ENCODE measurements at places on chromosomes 5 and 9.

DNA sequence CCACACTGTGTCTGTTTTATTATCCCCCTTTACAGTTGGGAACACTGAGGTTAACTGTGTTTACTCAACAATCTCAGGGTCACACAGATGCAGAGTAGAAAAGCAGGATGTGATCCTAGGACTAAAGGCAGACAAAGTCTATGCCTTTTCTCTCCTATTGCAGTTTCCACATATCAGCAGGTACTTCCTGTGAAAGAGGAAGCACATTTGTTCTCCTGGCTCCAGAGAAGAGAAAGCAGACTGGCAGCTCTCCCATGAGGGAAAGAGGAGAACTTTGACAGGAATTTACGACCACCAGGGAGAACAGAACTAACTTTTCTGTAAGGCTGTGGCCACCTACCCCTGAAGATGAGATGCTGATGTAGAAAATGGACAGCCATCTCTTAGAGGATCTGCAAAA is 84.2 kb upstream of the TNC start:
- no peak for DNase-seq

- no peak for DNase-seq
Measured at GRCh38 chr5:26872337-26872736, 166.0 kb downstream of the CDH9 start.

DNA sequence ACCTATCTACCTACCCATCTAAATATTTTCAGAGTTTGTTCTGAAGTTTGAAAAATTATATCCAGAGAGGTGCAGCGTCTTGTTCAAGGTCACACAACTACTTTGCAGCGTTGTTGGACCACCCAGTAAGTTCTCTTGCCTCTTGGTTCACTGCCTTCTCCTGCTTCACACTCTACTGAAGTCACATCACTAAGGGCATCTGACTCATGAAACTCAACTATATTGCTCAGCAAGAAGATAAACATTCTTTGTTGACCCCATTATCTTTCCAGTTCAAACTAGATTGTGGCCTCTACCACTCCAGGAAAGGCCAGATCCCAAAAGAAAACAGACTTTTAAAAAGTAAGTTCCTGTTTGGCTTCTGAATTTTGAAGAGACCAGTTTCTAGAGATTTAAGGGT is 326.9 kb downstream of the SLIT3 start:
- DNase-seq = no peak

GRCh38 chr5:115602591-115603125 is 379 bp upstream of the TICAM2 start:
- DNase-seq = peak; percentile 33

DNA sequence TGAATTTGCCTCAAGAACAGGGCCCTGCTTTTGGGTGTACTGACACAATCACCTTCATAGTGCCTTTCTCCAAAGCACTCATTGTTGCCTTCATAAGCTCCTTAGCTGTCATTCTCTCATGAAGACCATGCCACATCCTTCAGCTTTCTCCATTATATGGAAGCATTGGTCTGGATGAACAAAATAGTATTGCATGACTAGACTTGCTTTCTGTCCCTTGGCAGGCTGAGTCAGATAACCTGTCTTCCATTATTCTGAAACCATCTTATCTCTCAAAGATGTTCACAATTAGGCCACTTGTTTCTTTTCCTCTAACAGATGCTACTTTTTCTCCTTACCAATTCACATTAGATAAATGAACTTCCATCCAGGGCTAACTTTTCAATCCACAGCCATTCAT is 297.9 kb downstream of the IRX1 start:
- no peak for DNase-seq

- no peak for DNase-seq
Measured at GRCh38 chr5:109678447-109678846, 11.3 kb upstream of the MAN2A1 start.

DNA sequence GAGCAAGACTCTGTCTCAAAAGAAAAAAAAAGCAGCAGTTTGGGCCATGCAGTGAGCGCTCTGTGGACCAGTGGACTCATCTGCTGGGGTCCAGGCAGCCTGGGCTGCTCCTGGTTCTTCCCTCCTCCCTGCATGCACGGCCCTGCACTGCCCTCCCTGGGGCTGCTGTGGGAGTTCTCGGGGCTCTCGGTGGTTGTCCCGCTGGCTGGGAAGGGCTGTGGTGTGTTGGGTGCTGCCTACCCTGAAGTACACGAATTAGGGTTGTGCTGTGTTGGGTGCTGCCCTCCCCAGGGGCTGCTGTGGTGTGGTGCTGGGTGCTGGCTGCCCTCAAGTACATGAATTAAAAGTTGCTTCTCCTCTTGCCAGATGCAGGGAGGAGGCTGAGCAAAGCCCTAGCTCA is 18.3 kb upstream of the CLPTM1L start:
- DNase-seq = no peak

- no peak for DNase-seq
Measured at GRCh38 chr5:10654566-10654965, 90.7 kb downstream of the ANKRD33B start.

- DNase-seq = no peak
Measured at GRCh38 chr9:133122935-133123611, 2.0 kb upstream of the RALGDS start.

- no peak for DNase-seq
Measured at GRCh38 chr5:157354800-157355199, 88.9 kb downstream of the CYFIP2 start.

DNA sequence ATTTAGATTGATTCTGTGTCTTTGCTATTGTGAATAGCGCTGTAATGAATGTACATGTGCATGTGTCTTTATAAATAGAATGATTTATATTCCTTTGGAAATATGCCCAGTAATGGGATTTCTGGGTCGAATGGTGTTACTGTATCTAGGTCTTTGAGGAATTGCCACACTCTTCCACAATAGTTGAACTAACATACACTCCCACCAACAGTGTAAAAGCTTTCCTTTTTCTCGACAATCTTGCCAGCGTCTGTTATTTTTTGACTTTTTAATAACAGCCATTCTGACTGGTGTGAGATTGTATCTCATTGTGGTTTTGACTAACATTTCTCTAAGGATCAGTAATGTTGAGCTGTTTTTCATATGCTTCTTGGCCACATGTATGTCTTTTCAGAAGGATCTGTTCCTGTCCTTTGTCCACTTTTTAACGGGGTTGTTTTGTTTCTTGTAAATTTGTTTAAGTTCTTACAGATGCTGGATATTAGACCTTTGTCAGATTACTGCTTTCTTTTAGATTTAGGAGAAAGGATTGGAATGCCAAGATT is 125.0 kb upstream of the NR5A1 start:
- no peak for DNase-seq

DNA sequence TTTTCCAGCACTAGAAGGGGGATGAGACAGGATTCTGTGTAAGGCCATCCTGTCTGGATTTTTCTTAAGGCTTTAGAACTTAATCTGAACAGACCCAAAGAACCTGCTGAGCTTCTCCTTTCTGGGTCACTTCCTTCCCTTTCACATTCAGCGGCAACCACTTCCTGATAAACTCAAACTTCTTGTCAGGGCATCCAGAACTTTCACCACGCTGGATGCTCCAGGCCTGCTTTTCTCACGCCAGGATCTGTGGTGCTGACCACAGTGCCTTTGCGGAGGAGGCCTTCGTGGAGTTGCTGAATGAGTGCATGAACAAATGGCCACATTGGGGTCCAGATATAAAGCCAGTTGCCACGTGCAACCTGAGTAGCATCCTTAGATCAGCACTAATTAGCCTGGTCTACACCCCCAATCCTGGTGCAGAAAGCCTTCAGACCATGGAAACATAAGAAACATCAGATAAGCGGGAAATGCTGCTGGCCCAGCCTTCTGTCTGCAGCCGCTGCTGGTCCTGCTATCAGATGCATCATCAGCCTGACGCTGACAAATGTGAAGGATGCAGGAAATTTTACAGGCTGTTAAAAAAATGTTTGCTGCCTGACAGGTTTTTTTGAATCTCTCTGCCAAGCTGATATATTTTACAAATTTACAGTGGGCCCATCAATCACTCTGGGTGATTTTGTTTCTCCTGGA is 75.3 kb upstream of the BARHL1 start:
- DNase-seq = no peak

GRCh38 chr9:87810679-87811178 is 71.9 kb upstream of the SPATA31E1 start:
- DNase-seq = no peak

DNA sequence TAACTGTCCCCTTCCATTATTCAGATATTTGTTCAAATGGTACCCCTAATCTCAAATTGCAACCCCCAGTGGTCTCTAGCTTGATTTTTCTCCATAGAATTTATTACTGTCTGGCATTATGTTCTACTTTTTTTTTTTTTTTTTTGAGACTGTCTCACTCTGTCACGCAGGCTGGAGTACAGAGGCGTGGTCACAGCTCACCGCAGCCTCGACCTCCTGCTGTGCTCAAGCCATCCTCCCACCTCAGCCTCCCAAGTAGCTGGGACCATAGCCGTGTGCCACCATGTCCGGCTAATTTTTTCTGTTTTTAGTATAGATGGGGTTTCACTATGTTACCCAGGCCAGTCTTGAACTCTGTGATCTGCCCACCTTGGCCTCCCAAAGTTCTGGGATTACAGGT is 2.0 kb upstream of the REEP5 start:
- no peak for DNase-seq

- peak; percentile 65 for DNase-seq
Measured at GRCh38 chr5:135462304-135462703, 10.2 kb upstream of the TIFAB start.

DNA sequence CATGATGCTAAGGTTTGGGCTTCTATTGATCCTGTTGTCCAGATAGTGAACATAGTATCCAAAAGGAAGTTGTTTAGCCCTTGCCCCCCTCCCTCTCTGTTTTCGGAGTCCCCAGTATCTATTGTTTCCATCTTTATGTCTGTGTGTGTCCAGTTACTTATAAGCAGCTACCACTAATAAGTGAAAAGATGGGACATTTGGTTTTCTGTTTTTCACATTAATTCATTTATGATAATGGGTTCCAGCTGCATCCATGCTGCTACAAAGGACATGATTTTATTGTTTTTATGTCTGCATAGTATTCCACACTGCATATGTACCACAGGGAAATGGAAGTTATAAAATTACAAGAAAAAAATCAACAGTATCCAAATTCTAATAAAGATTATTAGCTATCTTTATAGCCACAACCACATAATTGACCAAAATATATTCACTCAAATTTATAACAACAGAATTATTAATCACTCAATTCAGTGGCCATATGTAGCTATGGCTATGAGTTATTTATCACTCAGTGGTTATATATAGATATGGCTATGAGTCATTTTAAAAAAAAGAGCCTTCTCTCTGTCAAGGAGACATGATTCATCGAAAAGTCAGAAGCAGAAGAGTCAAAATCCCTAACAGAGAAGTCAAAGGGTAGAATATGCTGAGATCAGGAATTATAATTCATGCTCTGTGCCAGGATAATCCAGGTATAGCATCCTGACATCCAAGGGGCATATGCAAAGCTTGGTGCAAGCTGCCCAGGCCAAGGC is 367.5 kb downstream of the DEPDC1B start:
- no peak for DNase-seq

GRCh38 chr5:139998837-139999236 is 44.3 kb downstream of the NRG2 start:
- DNase-seq = no peak

- peak; percentile 62 for DNase-seq
Measured at GRCh38 chr5:36870399-36871040, 6.0 kb upstream of the NIPBL start.

GRCh38 chr9:134208981-134209725 is 44.8 kb upstream of the RNU6ATAC start:
- no peak for DNase-seq

- DNase-seq = no peak
Measured at GRCh38 chr5:138936225-138936967, 61.3 kb upstream of the LRRTM2 start.

DNA sequence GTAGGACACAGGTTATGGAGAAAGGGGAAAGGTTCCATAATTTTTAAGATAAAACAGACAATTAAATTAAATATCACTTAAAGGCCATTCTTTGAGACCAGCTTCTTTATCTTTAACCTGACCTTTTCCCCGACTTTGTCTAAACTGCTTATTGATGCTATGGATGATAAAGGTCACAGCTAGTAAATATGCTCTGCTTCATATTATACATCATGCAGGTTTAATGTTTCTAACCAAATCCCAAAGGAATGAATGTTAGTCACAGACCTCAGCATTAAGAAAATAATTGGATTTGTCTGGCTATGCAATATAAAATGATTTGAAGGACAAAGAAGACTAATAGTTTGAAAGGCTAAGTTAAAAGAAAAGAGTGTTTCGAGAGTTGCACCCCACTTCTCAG is 147.6 kb downstream of the ST8SIA4 start:
- no peak for DNase-seq

DNA sequence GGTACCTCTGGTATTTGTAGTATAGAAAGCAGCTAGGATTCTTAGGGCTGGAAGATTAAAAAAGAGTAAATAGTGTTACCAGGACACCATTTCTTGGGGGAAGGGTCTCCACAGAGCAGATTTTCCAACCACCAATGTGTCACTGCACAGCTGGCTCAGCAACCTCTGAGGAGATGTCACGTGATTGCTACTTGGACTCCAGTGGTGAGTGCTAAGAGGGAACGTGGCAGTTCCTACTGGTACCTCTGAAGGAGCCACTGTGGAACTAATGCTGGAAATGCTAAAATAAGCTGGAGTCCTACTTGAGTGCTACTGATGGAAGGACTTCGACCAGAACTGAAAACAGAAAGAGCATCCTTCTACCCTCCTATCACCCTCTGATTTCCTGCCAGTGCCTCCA is 36.1 kb upstream of the SPDL1 start:
- no peak for DNase-seq

DNA sequence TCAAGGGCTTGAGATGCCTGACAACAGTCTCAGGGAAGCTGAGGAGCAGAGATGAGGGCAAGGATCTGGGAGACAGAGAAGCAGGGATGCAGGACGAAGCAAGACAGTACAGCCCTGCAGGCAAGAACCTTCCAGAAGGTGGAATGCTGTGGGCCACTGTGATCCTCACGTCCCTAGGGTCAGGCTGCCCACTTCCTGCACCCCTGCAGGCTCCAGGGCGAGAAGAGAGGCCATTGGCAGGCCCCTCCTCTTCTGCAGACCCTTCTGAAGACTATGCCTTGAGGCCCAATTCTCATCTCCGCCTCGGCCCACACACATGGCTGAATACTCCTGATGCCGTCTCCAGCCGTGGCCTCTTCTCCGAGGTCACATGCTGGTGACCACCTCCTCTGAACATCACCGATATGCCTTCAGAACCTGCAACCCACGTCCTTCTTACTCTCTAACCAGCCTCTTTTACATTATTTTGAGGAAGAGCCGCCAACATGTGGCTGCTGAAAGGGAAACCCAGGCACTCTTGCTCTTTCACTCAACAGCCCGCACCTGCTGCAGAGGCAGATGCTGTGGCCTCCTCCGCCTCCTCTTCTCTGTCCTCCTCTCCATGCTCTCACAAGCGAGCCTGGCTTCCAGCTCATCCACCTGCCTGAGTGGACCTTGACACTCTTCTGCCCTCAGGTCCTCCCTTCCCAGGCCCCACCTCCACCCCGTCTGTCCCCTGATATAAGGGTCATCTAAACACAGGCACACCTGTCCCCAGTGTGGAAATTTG is 181.5 kb downstream of the IRX2 start:
- DNase-seq = no peak

GRCh38 chr5:135254183-135254582 is 144.8 kb downstream of the MACROH2A1 start:
- no peak for DNase-seq

Data from left kidney (tissue), 8 donors.